Activated T-helper 17 cell treated with anti-CD3 and anti-CD28 coated beads, Interleukin-2, amount 50 U/mL, for 72 hours (primary cell): ENCODE measurements at places on chromosomes 2 and 18.

- no peak for ATAC-seq
- H3K4me3 ChIP-seq, result no peak overlapping the region
- H3K27ac ChIP-seq, result no peak overlapping the region
- H3K36me3 ChIP-seq, result peaks cover 53% of the 10 kb centered on the region
These were observed 17.2 kb upstream of the LYPD6B start for GRCh38 chr2:149021271-149021719.

DNA sequence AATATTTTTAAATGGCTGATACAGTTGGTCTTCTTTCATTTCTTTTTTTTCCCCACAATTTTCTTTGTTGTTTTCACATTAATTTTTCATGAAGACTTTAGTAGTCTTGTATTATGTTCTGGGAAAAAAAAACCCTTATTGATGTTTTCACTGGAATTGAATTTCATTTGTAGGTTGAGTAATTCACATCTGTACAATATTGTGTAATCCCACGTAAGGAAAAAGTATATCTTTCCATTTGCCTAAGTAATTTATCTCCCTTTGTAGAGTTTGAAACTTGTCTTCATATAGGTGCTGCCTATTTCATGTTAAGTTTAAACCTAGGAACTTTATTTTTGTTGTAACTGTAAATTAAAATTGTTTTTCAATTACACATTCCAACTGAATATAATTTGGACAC lies 2.0 kb downstream of the DNAJC27 start:
- no peak for ATAC-seq
- peaks cover 51% of the 10 kb centered on the region for H3K36me3 ChIP-seq
- H3K27ac ChIP-seq, result no peak overlapping the region
- no peak overlapping the region for H3K4me3 ChIP-seq
- H3K4me1 ChIP-seq, result no peaks in the 10 kb centered on the region
- no peaks in the 10 kb centered on the region for H3K27me3 ChIP-seq

DNA sequence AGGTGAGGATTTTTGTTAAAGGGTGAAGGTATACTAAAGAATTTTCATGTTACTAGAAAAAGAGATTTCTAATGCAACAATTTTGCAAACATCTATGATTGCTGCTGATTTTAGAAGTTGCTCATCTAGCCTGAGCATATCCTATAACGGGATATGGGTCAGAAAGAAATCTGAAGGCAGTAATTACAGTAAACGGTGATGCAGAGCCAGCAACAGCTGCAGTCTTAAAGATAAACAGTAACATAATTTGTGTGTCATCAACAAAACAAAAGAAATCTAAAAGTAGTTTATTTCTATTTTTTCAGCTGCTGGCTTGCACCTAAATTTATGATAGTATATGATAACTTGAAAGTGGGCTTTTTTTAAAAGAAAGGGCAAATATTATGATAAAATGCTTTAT lies 215.7 kb downstream of the SLC4A10 start:
- no peak overlapping the region for H3K27ac ChIP-seq
- ATAC-seq, result no peak
- H3K27me3 ChIP-seq, result peaks cover 4% of the 10 kb centered on the region
- H3K4me3 ChIP-seq, result no peak overlapping the region

GRCh38 chr2:26400723-26401122 lies 997 bp upstream of the DRC1 start:
- no peak for ATAC-seq
- H3K4me1 ChIP-seq, result peaks cover 7% of the 10 kb centered on the region
- H3K27me3 ChIP-seq, result peaks cover 3% of the 10 kb centered on the region
- H3K36me3 ChIP-seq, result peaks cover 10% of the 10 kb centered on the region
- H3K27ac ChIP-seq, result no peak overlapping the region
- no peak overlapping the region for H3K4me3 ChIP-seq

DNA sequence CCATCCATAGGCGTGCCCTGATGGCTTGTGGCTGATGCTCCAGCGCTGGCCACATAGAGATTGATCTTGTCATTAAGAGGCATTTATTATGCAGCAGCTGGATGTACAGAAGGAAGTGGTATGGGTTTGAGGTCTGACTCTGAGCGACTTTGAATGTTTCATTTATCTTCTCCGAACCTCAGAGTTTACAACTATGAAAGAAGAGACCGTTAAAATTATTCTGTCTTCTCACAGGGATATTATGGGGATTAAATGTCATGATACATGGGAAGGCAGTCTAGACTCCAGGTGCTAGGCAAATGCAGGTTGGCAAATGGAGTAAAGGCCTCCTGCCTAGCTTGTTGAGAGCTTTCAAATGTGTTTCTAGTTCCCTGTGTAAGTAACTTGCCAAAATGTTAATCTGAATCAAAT lies 30.3 kb downstream of the MOGAT1 start:
- peak; percentile 64 for ATAC-seq
- peak overlapping the region; percentile 50 for H3K27ac ChIP-seq
- H3K36me3 ChIP-seq, result no peaks in the 10 kb centered on the region
- peak overlapping the region; percentile 56 for H3K4me3 ChIP-seq
- H3K27me3 ChIP-seq, result peaks cover 32% of the 10 kb centered on the region

- peak overlapping the region; percentile 83 for H3K4me3 ChIP-seq
- ATAC-seq, result peak; percentile 2
- peak overlapping the region; percentile 91 for H3K27ac ChIP-seq
- peaks cover 26% of the 10 kb centered on the region for H3K36me3 ChIP-seq
These were observed 52.2 kb upstream of the CAB39 start for GRCh38 chr2:230660294-230661060.

- H3K4me3 ChIP-seq, result no peak overlapping the region
- H3K27ac ChIP-seq, result no peak overlapping the region
- H3K4me1 ChIP-seq, result no peaks in the 10 kb centered on the region
These were observed 55.6 kb downstream of the GREB1 start for GRCh38 chr2:11589316-11589940.

DNA sequence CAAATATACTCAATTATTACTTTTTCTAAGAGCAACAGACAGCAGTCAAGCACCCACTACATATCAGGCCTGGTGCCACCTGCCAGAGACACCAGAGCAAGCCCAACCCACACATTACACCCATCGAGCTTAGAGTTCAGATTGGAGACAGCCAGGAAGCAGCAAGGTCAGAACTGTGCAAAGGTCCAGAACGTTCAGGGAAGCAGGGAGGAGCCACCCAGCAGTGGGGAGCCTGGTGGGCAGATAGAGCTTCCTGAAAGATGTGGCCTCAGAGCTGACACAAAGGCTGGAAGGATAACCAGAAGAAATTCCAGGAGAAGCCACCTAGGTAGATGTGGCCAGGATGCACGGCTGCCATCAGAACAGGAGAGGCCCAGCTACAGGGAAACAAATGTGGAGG lies 440.5 kb upstream of the ID2 start:
- no peak overlapping the region for H3K4me3 ChIP-seq
- peaks cover 16% of the 10 kb centered on the region for H3K4me1 ChIP-seq
- peaks cover 19% of the 10 kb centered on the region for H3K36me3 ChIP-seq
- no peak for ATAC-seq
- peak overlapping the region; percentile 39 for H3K27ac ChIP-seq
- H3K27me3 ChIP-seq, result no peaks in the 10 kb centered on the region

- H3K27ac ChIP-seq, result no peak overlapping the region
- H3K4me1 ChIP-seq, result peaks cover 14% of the 10 kb centered on the region
- H3K36me3 ChIP-seq, result no peaks in the 10 kb centered on the region
- ATAC-seq, result no peak
These were observed 289.0 kb upstream of the STON1 start for GRCh38 chr2:48240912-48241311.

GRCh38 chr2:142495141-142495540 lies 364.3 kb upstream of the LRP1B start:
- no peaks in the 10 kb centered on the region for H3K4me1 ChIP-seq
- H3K36me3 ChIP-seq, result no peaks in the 10 kb centered on the region
- ATAC-seq, result no peak

DNA sequence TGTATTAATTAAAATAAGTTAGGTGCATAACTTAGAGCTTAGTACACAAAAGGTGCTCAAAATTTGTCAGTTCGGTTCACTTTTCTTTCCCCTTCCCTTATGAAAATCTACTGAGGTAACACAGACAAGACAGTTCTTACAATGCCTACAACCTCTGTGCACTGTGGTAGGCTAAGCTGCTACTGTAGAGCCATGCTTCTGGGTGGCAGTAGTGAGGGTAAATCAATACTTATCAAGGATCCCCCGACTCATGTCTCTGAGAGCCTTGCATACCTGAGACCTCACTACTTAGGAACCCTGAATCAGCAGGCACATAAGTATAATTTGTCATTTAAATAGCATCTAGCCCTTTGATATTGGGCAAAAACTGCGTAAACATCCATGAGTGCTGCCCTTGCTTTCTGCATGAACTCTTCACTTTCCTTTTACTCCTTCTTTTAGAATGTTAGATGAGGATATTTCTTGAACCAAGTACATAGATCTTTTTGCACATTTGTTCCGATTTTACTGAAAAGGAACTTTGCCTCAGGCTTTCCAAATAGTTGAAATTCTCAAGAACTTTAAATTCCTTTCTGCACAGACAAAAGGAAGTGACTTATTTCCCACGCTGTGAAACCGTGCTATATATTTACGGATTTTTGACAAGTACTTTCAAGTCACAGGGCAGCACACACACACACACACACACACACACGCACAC lies 234.4 kb downstream of the TRIB2 start:
- ATAC-seq, result no peak
- H3K4me1 ChIP-seq, result no peaks in the 10 kb centered on the region
- H3K36me3 ChIP-seq, result no peaks in the 10 kb centered on the region
- no peak overlapping the region for H3K4me3 ChIP-seq

DNA sequence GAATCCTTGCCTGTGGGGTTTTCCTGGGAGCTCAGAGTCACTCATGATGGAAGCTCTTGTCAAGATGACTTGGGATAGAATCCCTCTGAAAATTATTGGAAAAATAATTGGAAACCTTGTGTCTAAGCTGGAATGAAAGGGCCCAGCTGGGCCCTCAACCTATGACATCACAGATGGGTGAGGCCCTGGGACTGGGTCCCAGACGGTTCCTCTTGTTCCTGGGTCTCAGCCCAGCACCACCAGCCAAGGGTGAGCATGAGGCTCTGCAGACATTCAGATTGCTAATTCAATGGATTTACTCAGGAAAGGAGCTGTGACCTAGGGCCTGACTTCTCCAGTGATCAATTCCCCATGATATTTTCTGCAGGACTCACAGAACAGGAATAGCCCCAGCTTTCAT lies 188.3 kb upstream of the MYT1L start:
- H3K27me3 ChIP-seq, result peaks cover 12% of the 10 kb centered on the region
- no peak for ATAC-seq
- no peak overlapping the region for H3K4me3 ChIP-seq
- H3K4me1 ChIP-seq, result no peaks in the 10 kb centered on the region
- H3K36me3 ChIP-seq, result no peaks in the 10 kb centered on the region
- H3K27ac ChIP-seq, result no peak overlapping the region

DNA sequence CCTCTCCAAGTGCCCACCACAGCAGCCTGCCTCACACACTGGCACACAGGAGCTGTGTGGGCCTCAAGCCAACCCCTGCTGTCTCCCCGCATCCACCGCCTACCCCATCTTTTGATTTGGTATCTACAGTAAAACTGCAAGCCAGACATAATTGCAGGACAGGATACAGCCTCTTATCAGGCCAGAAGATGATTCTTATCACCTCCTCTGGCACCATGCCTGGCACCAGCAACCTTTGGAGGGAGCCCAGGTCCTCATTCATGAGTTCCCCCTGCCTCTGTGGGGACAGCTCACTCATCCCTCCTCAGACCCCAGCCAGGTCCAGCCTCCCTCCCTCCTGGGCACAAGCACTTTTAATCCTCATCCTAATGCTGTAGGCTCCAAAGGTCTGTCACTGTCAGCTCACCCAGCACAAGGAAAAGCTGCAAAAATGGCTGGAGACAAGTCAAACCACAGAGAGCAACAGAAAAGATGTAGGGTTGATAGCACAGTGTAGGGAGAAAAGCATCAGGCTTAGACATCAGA lies 9.7 kb downstream of the RAB11FIP5 start:
- H3K4me1 ChIP-seq, result peaks cover 55% of the 10 kb centered on the region
- H3K4me3 ChIP-seq, result peak overlapping the region; percentile 38
- H3K36me3 ChIP-seq, result no peaks in the 10 kb centered on the region
- H3K27ac ChIP-seq, result peak overlapping the region; percentile 58
- no peaks in the 10 kb centered on the region for H3K27me3 ChIP-seq
- ATAC-seq, result no peak

DNA sequence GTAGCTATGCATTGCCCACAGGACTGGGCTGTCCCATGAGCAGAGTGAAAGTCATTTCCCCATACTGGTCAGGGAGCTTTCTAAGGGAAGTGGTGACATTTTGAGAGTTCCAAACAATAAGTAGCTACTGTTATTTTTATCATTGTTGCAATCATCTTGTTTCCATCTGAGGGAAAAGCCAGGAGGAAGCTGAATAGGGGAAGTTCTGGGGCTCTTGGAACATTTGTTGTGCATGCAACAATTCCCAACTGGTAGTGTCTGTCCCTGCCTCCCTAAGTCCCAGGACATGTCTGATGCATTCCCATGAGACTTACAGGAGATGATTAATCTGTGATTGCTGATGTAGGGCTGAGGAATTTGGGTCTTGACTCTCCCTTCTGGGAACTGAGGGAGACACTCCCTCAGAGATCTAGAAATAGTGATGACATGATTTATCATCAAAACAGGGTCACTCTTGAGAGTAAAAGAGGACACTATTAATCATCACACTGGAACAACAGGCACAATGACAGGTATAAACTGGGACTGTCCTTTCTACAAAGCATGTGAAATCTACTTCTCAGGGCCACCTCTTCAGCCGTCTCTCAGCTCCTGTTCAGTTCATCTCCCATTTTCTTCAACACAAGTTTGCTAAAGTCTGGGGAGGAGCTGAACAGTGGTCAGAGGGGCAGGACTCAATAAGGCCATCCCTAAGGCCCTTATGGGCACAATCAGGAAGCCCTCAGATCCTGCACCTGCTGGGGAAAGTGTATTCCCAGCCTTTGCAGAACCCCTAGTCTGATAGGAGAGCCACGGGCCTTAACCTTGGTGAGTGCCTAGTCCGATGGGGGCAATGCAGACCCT lies 28.0 kb upstream of the MARCO start:
- H3K27me3 ChIP-seq, result peaks cover 3% of the 10 kb centered on the region
- no peak overlapping the region for H3K4me3 ChIP-seq
- H3K27ac ChIP-seq, result no peak overlapping the region
- H3K4me1 ChIP-seq, result no peaks in the 10 kb centered on the region
- no peaks in the 10 kb centered on the region for H3K36me3 ChIP-seq

DNA sequence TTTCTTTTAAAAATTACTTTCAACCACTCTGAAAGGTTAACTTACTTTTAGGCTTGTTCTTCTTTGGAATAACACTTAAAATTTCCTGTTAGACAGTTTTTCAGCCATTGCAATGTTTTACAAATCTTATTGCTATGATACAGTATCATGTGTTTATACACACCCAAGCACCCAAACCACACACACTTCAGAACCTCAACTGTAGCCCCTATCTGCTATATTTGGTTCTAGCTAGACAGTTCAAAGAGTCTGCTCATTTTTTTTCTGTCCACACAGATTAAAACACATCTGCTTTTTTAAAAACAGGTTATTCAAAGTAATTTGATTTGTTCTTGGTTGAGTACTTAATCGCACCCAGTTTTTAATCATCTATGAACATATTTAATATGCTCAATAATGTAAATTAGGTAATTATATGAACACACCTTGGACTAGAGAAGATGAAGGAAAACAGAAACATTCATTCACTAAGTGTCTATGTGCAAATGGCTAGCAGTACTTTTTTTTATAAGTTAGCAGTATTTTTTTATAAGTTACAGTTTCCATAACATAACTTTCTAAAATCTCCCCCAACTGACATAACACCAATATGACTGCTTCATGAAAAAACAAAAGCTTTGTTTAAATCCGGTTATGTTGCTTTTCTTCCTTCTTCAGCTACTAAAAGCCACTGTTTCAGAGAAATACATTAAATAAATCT lies 17.6 kb downstream of the FBXO11 start:
- peak overlapping the region; percentile 47 for H3K4me3 ChIP-seq
- ATAC-seq, result peak; percentile 52
- peaks cover 43% of the 10 kb centered on the region for H3K4me1 ChIP-seq
- H3K27me3 ChIP-seq, result no peaks in the 10 kb centered on the region
- H3K36me3 ChIP-seq, result peaks cover 29% of the 10 kb centered on the region
- H3K27ac ChIP-seq, result peak overlapping the region; percentile 64
